ENCODE measurements at places on chromosomes 3 and 15. TPM values are rescaled to one million over a fixed set of nuclear protein-coding genes. Genes with fewer than 3 reads are reported as not detected.

Gene CCDC71
- total RNA-seq = 22.0 TPM

Gene MLF1
- 7.1 TPM for total RNA-seq

Gene POPDC2
- 1.7 TPM for total RNA-seq

Gene CLDN18
- not detected for total RNA-seq

Gene SLC2A2
- not detected for total RNA-seq

Gene MORC1
- not detected for total RNA-seq

DNA sequence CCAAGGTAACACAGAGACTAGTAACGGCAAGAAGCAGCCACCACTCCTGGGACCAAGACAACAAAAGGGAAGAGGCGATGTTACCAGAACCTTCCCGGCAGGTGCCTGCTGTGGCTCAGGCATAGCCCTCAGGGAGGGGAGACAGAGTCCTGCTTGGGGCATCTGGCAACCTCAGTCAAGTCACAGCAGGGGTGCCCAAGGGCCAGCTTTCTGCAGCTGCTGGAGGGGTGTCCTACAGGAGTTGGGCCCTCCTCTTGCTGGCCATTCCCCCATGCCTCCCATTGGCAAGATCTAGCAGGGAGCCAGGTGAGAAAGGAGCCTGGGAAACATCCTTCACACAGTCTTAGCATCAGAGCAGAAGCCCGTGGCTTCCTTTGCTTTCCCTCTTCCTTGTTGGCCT is 197.3 kb upstream of the IL12A start:
- DNase-seq = no peak

- DNase-seq = peak; percentile 89
Measured at GRCh38 chr3:38805765-38806386, 10.1 kb downstream of the SCN10A start.

GRCh38 chr3:51637941-51638471 is 33.0 kb upstream of the TEX264 start:
- DNase-seq = peak; percentile 88

GRCh38 chr3:172951511-172951910 is 189.5 kb downstream of the SPATA16 start:
- no peak for DNase-seq

- peak; percentile 94 for DNase-seq
Measured at GRCh38 chr15:98727115-98728040, 79.0 kb downstream of the IGF1R start.

DNA sequence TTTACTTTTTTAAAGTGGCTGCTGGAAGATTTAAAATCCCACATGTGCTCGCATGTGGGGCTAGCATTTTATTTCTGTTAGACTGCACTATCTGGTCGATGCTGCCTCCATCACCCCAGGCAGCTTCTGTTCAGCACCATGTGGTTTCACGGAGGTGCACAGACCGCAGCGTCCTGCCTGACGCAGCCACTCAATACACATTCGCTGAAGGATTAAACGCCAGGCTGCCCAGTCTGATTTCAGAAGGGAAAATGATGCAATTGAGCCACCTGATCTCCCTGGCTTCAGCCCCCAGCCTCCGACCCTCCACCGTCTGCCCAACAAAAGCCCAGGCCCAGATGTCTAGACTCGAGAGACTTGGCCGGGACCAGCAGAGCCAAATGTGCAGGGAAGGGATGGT is 84.5 kb downstream of the MEGF11 start:
- DNase-seq = no peak

- no peak for DNase-seq
Measured at GRCh38 chr3:98115717-98116116, 14.8 kb upstream of the OR5H1 start.

GRCh38 chr3:42556089-42556632 is 25.6 kb downstream of the SEC22C start:
- DNase-seq = peak; percentile 28

GRCh38 chr3:170180079-170180907 is 1.2 kb downstream of the PHC3 start:
- peak; percentile 25 for DNase-seq

- no peak for DNase-seq
Measured at GRCh38 chr3:166223120-166223519, 385.9 kb upstream of the BCHE start.

DNA sequence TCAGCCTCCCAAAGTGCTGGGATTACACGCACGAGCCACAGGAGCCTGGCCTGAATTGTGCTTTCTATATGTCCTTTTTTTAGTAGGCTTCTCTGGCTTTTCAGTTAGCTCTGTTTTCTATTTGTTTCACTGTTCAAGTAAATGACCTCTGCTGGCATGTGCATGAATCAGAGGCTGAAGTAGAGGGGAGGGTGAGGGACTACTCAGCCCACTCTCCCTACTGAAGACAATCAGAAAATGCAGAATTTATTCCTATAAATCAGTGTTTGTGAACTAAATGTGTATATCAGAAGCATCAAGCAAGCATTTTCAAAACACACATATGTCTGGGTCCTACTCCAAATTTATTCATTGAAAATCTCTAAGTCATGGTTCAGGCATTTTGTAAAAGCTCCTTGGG is 45.0 kb downstream of the ZMAT3 start:
- no peak for DNase-seq

DNA sequence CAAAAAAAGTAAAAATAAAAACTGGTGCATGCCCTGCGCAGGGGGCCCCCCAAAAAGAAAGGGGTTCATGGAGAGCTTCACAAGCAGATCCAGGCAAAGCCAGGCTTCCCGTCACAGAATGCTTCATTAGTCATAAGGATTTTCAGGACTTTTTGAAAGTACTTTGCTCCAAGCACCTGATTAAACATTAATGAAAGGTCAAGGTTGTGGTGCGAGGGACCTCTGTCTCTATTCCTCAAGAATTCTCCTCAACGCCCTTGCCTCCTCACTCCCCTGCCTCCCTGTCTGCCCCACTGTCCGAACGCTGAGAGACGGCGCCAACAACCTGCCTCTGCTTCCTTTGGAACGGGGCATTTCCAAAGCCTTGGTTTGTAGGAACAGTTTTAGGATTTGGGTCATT is 240.1 kb upstream of the IGF1R start:
- DNase-seq = no peak

DNA sequence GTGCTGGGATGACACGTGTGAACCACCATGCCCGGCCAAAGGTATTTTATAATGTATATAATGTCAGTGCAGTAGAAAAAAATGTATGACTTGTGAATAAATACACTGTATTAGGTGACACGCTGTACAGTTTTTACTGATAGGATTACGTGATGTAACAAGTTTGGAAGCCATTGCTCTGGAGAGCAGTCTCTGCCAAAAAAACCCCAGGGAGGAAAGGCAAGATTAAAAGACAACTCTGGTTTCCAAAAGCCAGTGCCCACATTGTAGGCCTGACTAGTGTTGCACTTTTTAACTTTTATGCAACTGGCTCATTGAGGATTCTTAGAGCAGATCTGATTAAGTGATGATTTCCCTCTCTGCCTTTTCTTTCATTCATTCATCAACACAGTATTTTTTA is 62.0 kb upstream of the SLC2A2 start:
- no peak for DNase-seq

GRCh38 chr3:111676211-111677006 is 81.3 kb upstream of the ZBED2 start:
- DNase-seq = peak; percentile 64

GRCh38 chr15:84816694-84817465 is at the start of gene ALPK3:
Gene ALPK3, plus strand, starts transcription at chr15:84817356. Its CDS starts 97 bp downstream, at chr15:84817453.
- DNase-seq = peak; percentile 87

GRCh38 chr15:71914092-71914491 is 103.7 kb downstream of the NR2E3 start:
- DNase-seq = no peak

- peak; percentile 71 for DNase-seq
Measured at GRCh38 chr3:99699841-99700240, 61.4 kb downstream of the COL8A1 start.

DNA sequence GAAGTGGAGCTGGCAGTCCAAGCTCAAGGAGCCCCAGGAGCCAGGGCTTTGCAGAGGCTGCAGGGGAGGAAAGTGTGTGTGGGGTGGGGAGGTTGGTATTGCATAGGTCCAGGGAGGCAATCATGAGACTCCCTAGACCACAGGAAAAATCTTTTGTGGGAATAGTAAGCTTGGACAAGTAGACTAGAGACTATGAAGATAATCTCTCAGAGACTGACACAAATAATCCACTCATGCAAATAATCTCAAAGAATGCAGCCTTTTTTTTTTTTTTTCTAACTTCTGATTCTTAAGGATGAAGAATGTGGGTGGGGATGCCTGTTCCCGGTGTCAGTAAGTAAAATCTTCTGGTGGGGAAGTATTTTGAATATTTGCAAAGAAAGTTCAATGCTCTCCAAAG is 113.7 kb downstream of the GREM1 start:
- no peak for DNase-seq

DNA sequence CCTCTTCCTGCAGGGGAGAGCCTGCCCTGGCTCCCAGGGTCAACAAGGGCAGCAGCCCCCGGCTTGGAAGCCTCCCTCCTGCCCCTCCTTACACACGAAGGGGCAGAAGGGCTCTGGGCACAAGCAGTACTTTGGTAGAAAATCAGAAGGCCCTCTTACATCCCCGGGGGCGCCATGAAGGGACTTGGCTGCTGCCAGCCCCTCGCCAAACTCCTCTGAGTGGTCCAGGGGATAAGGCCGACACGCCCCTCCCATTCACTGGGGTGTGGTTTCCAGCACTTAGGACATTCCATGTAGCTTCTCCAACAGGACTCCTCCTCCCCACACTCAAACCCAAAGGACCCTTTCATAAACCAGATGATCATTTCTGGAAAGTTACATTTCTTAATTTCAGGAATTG is 1.2 kb upstream of the ST8SIA2 start:
- DNase-seq = no peak

DNA sequence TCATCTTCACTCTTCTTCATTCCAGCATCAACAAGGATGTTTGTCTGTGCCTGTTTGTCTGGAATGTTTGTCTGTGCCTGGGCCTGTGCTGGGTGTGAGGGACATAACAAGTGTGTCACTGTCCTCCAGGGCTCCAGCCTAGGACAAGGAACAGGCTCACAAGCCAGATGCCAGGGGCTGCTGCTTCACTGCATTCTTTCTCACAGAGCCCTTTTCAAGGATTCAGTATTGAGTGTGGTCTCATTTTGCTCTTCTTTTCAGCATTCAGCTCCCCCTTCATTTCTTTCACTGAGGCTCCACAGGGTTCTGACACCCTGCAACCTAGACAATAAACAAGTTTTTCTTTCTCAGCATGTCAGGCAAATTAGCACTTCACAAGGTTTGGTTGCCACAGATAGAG is 43.6 kb upstream of the KY start:
- no peak for DNase-seq
